Activated CD8-positive, alpha-beta T cell treated with anti-CD3 and anti-CD28 coated beads, Interleukin-2, amount 10 ng/mL, durations not matched to agents 7 days and 5 days (primary cell): ENCODE measurements at places on chromosomes 1 and 21.

GRCh38 chr1:1763657-1764621, 14.3 kb downstream of the NADK start:
- DNase-seq, result no peak

- no peak for DNase-seq
Observed at GRCh38 chr1:198495631-198496030, 44.8 kb downstream of the ATP6V1G3 start.

GRCh38 chr1:86464819-86465218, 3.9 kb upstream of the CLCA1 start:
- no peak for DNase-seq

DNA sequence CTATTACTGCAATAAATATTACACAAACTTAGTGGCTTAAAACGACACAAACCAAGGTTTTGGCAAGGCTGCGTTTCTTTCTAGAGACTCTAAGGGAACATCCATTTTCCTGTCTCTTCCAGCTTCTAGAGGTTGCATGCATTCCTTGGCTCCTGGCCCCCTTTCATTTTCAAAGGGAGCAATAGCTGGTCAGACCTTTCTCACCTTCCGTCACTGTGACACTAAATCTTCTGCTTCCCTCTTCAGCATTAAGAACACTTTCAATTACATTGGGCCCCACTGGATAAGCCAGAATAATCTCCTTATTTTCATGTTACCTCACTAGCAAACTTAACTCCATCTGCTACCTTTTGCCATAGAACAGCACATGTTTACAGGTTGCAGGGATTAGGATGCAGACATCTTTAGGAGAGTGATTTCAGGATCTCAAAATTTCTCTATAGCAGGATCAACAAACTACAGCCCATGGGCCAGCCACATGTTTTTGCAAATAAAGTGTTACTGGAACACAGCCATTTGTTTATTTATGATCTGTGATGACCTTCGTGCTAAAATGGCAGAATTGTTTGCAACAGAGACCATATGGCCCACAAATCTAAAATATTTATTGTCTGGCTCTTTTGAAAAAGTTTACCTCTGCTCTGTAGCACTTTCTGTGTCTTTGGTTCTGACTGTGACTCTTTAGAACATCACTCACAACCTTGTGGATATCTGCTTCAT, 221.5 kb upstream of the SGIP1 start:
- DNase-seq, result no peak

- DNase-seq, result no peak
Observed at GRCh38 chr1:180256341-180257027, 26.4 kb downstream of the LHX4 start.

DNA sequence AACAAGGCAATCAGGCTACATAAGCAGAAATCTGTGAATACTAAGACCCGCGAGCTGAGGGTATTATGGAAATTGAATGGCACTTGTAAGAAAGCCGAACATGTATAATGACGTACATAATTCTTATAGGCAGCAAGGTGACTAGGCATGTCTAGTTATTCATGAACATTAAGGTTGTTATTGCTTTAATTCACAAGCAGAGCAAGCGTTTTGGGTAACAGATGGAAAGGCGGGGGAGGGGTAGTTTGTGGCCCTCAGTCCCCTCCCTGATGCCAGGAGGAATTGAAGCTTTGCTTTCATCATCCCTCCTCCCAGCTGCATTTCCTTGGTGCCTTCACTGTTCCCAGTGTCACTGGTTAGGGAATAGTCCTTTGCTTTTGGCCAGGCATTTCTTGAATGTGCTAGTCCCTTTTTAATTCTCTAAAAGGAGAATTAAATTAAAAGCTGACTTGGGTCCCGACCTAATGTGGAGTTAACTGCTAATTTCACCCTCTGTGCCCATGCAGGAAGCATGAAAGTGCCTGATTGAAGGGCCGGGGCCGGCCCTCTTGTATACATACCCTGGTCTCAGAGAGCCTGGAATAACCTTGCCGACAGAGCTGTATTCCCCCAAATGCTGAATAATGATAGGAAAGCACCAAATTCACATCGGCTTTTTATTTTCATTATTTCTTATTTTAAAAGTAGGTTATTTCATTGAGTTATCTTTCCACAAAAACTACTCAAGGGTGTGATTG, 42.5 kb downstream of the RYR2 start:
- no peak for DNase-seq

DNA sequence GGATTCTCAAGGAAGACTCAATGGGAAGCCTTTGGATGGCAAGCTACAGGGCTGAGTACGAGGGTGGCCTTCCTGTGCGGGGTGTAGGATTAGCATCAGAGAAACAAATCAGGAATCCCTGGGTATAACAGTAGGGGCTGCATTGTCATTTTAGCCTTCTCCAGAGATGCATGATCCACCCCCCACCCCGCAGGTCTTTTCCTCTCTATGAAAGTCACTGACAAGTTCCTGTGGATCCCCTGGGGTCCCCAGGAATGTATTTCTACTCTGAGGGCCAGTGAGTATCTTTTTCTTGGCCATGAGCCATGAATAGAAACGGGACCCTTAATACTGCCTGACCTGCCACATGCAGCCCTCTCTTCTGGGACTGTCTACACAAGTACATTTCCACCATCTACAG, 473.0 kb upstream of the VAMP3 start:
- DNase-seq, result no peak

DNA sequence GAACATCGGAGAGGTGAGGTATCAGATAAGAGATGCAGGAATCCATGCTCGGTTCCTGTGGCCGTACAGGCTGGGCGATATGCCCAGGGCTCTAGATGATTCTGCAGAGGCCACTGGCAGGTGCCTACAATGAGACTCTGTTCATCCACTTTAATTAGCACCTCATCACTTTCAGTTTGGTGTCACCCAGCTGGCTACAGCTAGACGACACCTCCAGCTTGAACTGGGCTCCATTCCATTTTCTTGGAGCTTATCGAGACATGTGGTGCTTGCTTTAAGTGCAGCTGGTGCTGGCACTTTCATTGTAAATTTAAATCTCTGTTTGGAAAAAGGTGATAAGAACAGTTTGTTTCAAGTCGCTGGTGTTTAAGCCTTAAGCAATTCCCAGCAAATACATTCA, 322.5 kb upstream of the ADGRL2 start:
- no peak for DNase-seq

- no peak for DNase-seq
Observed at GRCh38 chr1:179318491-179318890, 24.9 kb downstream of the SOAT1 start.

- no peak for DNase-seq
Observed at GRCh38 chr21:39720126-39720778, 24.7 kb upstream of the IGSF5 start.

GRCh38 chr21:45207839-45208626, 79.7 kb downstream of the POFUT2 start:
- DNase-seq, result no peak

- peak; percentile 35 for DNase-seq
Observed at GRCh38 chr21:39182484-39183271, 573 bp downstream of the PSMG1 start.

DNA sequence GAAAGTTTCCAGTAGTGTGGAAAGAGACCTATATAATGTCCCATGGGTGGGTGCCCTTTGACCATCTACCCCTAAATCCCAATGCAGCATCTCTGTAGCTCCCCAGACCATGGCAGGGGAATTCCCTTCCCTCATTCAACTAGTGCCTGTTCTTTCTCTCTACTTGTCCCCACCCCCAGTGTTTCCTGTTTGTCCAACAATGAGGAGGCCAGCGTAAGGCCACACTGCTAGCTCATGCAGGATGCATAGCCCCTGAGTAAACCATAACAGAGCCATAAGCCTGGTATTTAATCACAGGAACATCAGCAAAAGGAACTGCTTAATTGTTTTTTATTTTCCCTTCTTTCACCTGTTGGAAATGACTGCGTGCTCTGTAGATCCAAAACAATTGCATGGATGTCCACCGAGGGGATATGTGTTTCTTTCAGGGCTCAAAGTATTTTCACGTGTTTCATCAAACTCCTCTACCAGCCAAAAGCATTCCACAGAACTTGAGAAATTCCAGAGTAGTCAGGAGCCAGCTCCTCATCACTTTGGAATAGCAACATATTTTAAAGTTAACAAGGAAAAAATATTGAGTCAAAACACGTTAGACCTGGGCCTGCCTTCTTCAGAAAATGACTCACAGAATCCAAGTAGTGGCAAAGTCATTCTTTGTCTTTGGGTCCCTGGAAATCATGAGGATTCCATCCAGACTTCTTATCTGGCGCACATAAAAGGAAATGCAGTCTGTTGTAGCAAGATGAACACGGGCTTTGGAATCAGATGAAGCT, 162.5 kb upstream of the SGIP1 start:
- peak; percentile 40 for DNase-seq

DNA sequence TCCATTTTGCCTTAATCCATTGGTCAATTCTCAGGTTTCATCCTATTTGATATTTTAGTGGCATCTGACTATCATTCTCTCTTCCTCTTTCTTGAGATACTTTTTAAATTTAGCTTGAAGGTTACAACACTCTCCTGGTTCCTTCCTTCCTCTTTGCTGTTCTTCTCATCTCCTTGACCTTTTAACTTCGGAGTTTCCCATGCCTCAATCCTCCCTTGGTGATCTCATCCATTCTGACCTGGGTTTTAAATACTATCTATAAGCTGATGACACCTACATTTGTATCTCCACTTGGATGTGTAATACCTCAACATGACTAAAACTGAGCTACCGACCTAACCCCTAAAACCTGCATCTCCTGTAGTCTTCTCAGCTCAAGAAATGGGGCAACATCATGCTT, 4.8 kb upstream of the ZNF687 start:
- DNase-seq, result no peak

DNA sequence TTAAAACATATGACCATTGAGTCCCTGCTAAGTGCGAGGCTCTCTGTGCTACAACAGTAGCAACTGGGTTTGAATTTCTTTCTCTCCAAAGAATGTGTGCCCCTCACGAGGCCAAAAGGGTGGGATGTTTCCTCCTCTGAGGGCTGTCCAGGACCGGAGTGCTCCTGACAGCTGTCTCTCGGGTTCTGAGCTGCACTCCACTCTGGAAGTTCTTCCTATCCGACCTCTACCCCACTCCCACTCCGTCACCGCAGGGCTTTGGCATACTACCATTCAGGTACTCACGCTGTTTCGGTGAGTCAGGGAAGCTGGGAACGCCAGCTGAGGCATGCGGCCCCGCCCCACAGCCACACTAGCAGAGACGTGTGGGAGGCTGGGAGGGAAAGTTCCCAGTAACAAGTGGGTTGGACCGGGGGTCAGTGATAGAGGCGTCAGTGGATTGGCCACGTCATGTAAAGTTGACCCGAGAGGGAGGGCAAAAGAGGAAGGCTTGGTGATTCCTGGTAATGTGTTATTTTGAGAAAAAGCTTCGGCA, 705 bp upstream of the SLC50A1 start:
- DNase-seq, result peak; percentile 36

GRCh38 chr1:220056374-220056773, 10.1 kb upstream of the EPRS1 start:
- DNase-seq, result no peak

GRCh38 chr21:29034678-29035077, 10.2 kb downstream of the USP16 start:
- DNase-seq, result no peak

DNA sequence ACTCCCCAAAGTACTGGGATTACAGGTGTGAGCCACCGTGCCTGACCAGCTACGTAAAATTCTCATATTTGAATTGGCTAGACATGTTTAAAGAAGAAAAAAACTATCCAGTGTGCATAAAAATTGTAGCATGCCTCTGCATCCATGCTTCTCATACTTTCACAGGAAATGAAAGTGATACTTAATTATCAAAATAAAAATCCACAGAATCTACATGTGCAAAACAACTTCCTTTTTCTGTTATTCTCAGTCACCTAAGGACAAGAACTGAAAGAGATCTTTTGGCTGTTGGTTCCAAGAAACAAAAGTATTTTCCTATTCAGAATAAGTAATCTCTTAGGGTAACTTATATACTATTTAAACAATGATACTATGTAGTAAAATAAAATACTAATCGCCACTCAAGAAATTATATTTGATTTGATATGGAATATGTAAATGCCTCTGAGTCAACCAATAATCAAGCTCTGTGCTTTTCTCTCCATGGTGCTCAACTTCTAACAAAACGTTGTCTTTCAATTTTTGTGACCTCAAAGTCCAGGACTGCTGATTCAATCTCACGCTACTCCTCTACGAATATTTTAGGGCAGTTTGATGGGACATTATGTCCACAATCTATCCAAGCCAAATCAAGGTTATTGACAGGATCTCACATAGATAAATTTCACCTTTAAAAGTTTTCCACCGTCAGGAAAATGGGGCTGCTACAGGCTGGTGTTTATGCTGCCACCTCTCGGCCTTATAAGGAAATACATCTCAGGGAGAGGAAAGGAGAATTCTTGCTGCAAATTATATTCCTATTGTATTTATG, 102.7 kb downstream of the ZNF281 start:
- DNase-seq, result peak; percentile 32

- DNase-seq, result no peak
Observed at GRCh38 chr1:998995-999724, 737 bp downstream of the HES4 start.

DNA sequence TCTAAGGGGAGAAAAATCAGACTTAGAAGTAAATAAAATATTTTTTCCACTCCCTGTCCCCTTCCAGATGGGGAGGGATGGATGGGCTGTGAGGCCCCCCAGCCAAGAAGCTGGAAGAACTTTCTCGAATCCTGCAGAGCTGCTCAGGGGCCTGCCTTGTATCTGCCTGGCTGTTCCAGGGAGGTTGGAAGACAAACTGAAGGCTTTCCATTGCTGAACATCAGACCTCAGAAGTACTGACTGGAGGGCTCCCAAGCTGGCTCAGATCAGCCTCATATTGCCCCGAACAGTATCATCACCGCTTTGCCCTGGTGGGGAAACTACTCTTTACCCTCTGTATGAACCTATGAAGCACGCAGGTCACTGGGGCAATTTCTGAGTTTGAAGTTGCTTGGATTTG, 12.4 kb upstream of the F3 start:
- no peak for DNase-seq
